ENCODE measurements at places on chromosomes 11 and 22.

DNA sequence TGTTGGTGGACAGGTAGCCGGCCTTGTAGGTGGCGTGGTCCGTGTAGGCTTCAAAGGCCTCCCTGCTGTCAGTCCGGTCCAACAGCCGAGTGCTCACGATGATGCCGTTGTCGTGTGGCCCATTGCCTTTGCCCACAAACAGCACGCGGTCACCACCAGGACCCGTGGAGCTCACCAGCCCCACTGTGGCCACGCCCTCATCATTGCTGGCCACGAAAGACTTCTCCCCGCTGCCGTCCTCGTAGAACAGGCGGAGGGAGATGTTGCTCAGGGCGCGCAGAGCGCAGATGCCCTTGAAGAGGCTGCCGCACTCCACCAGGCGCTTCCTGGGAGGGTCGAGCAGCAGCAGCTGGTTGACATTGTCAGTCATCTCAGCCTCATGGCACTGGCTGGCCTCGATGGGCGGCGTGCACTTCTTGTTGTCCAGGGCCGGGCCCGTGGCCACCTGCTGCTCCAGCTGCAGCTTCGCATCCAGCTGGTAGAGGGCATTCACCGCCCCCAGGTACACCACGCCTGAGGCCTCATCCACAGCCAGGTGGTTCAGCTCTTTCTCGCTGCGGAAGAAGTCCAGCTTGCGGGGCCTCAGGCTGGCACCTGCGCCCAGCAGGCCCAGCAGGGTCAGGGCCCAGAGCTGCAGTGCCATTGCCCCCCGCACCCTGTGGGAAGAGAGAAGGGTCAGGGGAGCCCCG, 17.4 kb downstream of the PLXNB2 start:
- no peak for DNase-seq

DNA sequence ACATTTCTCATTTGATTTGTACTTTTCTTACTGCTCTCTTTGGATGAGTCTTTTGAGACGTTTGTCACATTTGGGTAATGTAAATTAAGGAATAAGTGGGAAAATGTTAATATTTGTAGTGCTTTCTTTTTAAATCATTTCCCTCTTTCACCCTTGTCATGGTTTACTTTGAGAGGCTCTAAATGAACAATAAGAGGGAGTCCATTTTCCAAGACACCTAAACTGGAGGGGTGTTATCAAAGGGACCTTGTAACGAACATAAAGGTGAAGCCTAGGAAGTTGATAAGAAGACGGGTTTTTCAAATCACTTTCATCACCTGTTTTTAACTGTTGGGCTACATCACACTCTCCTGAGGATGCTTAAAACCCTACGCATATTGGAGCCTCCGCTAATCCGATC, 12.1 kb downstream of the EED start:
- no peak for DNase-seq

DNA sequence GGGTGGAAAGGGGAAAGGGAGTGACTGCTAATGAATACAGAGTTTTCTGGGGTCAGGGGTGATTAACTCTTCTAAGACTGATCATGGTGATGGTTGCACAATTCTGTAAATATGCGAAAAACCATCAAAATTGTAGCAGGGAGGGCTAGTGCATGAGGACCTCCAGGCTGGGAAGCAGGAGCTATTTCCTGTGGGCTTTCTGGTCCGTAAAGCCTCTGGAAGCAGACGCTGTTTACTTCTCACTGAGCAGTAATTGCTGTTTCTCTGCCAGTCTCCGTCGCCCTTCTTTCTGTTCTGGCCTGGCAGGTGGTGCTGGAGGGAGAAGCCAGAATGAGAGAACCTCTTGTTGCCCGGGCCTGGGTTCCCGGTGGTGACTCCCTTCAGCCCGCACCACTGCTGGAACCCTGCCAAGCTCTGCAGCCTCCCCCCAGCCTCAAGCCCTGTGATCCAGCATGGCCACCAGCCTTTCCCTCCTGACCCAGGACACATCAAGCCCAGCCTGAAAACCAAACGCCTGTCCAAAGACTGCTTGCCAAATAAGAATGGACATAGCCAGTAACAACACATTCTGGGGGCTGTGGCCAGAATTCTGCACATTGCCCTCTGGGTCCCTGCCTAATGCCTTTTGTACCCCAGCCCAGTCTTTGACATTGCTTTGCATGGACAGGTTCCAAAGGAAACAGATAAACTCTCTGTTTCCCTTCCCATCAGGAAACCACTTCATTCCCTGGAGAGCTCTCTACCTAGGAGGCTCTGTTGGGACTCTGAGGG, 201.0 kb upstream of the NAV2 start:
- DNase-seq, result no peak

- DNase-seq, result no peak
These were observed 96.6 kb downstream of the RRAS2 start for GRCh38 chr11:14262271-14262846.

GRCh38 chr11:26677566-26677965, 44.3 kb downstream of the SLC5A12 start:
- DNase-seq, result no peak

DNA sequence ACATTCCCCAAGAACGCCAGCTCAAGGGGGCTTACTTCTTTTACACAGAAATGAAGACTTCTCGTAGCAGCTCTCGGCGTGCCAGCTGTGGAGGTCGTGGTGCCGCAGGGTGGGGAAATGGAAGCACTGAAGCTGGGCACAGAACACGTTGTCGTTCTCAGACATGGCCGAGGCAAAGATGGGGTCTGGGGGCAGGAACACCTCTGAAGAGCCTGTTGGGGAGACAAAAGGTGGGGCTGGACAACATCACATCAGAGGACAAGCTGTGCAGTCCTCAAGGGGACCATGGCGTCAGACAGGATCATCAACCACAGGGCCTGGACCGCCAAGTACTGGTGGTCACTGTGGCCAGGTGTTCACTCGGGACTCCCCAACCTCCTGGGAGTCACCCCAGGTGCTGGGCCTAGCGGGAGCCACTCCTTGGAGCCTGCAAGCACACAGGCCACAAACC, 65.2 kb downstream of the DGCR2 start:
- no peak for DNase-seq

DNA sequence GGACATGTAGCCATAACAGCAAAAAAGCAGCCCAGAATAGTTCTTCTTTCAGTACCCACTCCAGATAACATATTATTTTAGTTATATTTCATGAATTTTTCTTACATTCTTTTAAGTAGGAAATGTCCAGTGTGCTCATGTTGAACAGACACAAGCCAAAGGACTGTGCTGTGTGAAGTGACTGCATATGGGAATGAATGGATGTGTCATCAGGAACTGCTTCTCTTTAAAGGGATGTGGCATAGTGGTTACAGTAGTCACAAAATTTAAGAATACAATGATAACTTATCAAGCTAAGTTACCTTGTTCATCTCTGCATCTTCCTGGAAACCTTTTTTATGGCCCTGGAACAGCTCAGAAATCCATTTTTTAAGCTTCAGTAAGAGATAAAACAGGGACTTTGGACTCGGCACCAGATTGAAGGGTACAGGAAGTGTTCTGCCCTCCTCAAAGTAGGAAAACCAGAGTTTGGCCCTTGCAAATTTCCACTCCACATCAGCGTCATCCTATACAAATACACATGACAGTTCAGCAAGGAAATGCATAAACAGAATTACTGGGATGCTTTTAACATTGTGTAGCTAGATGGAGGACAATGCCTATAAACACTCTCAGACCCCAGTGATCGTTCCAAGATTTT, 112.8 kb downstream of the TRPC6 start:
- DNase-seq, result no peak

- DNase-seq, result peak; percentile 82
These were observed 3.4 kb downstream of the CD82 start for GRCh38 chr11:44568658-44569473.

Measured in SW 1271 (cell line).